Kidney (tissue), 22 donors: ENCODE measurements at places on chromosomes 2 and 18. TPM values are rescaled to one million over a fixed set of nuclear protein-coding genes. Genes with fewer than 3 reads are reported as not detected.

DNA sequence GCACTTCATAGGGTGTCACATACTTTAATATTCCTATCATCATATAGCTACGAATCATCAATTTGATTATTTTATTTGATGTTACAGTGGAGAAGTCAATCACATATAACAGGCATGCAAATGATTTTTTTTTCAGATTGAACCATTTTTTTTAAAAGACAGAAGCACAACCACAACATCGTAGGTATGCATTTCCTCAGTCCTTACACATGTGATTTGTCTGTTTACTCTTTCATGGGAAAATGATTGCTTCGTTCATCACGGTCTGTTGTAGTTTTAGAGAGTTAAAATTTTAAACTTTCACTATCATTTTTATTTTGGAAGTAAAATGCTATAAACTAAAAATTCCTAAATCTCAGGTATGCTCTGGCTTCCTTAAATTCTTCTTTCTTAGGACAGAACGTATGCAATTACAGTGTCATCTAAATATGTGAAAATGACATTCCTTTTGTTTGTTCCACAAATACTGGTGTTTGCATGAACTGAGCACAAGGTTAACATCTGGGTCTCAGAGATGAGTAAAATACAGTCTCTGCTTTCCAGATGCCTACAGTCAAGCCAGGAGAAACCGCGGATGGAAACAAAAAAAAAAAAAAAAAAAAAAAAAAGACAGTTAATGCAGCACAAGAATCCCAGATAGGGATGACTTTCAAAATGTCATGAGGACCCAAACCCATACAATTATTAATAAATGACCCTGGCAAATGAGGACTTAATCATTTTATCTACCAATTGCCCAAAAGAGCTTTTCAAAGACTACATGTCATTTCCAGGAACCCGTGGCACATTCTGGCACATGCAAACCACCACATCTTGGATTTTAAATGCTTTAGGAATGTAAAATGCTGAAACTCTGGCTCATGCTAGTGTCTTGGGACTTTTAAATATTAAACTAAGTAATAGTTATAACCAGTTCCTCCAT, 201.2 kb downstream of the LRP1B start:
- DNase-seq = no peak

The SLC14A1 gene
- polyA plus RNA-seq = 15.3 TPM

DNA sequence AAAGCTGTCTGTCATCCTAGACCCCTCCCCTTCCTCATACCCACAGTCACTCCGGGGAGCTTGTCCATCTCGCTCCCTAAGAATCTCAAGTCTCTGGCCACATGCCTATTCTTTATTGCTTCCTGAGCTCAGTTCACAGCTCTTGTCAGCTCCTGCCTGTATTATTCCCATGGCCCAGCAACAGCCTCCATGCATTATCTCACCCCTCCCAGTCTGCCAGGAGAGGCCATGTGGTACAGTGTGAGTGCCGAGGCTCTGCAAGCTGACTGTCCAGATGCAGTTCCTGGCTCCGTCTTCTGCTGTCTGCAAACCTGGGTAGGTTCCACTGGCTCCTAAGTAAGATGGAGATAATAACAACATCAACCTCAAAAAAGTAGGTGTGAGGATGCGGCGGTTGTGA, 79.7 kb downstream of the MRPS9 start:
- DNase-seq = no peak

The DNPEP gene
- 71.0 TPM for polyA plus RNA-seq

- no peak for DNase-seq
These were observed 179.7 kb downstream of the MREG start for GRCh38 chr2:215833531-215834162.

DNA sequence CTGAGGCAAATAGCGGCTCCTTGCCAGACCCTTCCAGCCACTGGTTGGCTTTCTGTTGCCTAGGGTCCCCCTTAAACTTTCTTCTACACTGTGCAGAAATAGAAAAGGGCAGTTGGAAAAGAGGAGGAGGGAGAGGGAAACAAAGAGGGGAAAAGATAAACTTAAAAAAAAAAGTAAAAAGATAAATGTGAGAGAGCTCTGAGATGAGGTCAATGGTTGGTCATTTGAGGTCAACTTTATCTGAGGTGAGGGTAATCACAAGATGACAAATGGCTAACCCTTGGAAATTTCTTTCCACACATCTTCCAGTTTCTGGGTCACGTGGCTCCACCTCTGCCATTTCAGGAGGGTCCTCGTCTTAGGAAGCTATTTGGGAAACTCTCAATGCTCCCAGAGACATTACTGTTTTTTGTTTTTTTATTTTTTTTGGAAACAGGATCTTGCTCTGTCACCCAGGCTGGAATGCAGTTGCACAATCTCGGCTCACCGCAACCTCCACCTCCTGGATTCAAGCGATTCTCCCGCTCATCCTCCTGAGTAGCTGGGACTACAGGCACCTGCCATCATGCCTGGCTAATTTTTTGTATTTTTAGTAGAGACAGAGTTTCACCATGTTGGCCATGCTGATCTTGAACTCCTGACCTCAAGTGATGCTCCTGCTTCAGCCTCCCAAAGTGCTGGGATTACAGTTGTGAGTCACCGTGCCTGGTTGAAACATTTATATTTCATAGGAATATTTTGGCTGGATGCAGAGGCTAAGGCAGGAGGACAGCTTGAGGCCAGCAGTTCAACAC, 199.9 kb downstream of the TGIF1 start:
- DNase-seq = no peak

DNA sequence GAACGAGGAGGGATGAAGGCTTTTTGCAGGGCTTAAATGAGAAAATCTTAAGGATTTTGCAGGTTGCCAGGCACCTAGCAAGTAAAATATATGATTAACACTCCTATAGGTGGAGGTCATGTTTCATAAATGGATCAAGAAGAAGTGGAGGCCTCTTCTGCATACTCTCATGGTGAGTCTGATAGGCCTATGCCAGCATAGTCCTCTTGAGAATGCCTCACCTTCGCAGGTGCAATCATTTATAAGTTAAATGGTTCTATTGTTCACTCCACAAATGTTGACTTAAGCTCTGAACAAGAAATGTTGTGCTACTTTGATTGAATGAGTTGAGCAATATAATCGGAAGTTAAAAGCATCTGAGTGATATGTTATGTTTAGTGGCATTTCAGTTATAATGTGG, 12.1 kb downstream of the LRRTM1 start:
- DNase-seq = no peak

The SLC9A4 gene
- polyA plus RNA-seq = 10.3 TPM

- DNase-seq = no peak
These were observed 312.6 kb upstream of the GALNT5 start for GRCh38 chr2:156944871-156945270.

DNA sequence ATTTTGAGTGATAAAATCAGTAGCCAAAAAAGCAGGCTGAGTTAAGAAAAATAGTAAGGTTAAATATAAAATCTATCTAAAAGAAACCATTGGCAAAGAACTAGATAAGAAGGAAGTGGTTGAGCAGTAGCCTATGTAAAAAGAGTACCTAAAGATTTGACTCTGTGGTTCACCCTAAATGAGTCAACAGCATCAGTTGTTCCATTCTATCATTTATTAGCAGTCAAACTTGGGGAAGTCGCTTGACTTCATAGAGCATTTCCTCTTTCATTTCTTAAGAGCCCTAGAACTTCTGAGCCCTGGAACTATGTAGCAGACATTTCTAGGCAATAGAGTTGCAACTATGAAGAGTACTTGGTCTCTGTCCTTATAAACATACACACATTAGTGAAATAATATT, 381.7 kb downstream of the NUP35 start:
- no peak for DNase-seq

DNA sequence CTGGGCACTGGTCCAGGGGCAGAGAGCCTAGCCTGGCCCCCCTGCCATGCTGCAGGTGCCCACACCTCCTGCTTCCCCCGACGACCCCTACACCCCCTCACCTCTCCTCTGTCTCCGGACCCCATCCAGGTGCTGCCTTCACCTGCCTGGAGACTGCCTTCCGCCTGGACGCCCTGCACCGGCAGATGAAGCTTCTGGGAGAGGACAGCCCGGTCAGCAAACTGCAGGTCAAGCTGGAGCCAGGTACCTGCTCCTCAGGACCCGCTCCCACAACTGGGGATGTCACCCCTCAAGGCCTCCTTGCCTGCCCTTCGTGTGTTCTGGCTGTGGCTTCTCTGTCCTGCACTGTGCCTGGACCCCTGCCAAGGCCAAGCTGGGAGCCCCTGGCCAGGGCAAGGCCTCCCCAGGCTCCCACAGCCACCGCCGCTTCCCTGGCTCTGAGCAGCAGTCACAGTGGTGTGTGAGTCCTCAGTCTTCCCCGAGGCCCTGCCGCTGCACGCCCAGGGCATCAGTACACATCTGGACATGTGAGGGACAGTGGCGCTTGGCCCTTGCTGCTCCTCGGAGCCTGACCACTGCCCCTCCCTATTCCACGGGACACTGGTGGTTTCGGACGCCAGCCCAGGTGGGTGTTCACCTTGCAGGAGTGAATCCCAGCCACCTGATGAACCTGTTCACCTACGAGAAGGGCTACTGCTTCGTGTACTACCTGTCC, 6.3 kb downstream of the RNPEPL1 start:
- DNase-seq = no peak

- no peak for DNase-seq
These were observed 117.4 kb downstream of the RHBDD1 start for GRCh38 chr2:226953206-226953605.

DNA sequence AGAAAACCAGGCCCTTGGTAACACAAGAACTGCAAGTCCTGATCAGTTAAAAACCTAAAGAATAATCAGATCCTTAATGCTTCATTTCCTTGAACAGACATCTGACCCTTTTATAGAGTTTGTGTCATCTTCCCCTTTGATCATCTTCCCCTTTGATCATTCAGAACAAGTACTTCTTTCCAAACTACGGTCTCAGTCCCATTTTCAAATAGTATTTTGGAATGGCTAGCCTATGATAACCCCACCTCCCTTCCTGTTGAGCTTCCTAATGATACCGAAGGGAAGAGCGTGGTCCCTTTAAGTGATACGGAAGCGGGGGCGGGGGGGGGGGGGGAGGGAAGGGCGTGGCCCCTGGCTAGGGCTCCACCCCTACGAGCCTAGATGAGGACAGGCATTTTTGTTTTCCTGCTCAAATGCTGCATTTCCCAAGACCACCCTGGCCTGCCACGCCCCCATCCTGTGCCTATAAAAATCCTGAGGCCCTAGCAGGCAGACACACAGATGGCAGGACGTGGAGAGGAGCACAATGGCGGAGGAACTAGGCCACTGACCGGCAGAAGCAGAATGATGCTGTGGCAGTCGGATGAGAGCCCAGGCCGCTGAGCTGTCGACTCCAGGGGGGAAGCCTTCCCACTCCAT, 24.1 kb upstream of the CHRNA1 start:
- DNase-seq = no peak

DNA sequence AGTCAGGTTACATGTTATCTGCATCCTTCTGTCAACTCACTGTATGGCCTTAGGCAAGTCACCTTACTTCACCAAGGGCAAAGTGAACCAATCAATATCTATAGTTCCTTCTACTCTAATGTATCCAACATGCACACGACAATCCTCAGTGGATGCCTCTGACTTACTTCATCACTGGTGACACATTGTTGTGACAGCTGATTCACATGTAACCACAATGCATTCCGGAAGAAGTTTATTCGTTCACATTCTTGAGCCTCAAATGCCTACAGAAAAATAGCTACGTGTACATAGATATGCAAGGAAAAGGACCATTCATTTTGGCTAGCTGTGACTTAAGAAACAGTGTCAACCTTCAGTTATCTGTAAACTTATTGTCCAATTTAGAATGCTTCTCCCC, 26.3 kb upstream of the EPG5 start:
- no peak for DNase-seq

The GBX2 gene
- polyA plus RNA-seq = not detected

- DNase-seq = no peak
These were observed 76.6 kb downstream of the ALK start for GRCh38 chr2:29844713-29845326.

The ERFE gene
- polyA plus RNA-seq = 1.6 TPM

The B4GALT6 gene
- 2.1 TPM for polyA plus RNA-seq

DNA sequence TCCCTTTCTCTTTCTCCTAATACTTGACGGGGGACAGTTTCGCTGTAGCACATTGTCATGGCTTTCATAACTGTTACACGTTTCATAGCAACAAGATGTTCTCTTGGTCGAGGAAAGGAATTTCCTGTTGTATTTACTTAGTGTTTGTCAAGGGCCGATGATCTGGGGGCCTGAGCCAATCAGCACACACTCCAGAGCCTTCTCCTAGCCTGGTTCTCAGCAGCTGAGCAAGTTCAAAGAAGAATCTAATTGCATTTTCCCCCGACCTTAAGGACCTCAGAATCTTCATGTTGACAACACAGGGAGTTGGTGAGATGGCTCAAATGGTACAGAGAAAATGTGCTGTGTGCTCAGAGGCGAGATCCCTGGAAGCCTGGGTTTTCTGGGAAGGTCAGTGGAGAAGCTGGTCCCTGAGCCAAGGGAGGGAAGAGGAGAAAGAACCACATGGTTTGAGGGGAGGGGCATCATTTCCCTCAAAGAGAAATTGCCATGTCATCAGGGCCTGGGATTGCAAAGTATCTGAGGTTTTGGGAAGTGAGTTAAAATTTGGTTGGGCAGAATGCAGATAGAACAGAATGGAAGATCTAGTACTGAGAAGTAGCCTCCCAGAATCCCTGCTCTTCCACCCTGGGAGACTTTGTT, 76.9 kb upstream of the AGAP1 start:
- DNase-seq = peak; percentile 74

- DNase-seq = no peak
These were observed 56.0 kb downstream of the CLHC1 start for GRCh38 chr2:55176094-55176415.

The SIX3 gene
- polyA plus RNA-seq = 0.19 TPM

DNA sequence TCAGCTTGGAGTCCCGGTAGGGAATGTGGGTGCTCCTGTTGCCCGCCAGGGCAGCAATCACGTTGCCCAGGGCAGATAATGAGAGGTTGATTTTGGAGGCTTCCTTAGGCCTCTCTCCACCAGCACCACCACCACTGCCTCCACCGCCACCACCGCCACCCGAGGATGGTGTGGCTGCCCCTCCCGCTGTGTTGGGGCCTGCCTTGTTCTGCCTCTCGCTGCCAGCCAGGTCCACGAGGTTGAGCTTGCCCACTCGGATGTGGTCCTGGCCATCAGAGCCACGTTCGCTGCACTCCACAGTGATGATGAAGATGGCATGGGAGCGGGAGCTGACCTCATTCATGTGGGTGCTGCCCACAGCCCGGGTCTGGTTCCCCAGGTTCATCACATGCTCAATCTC, 1.3 kb downstream of the KIF3C start:
- peak; percentile 65 for DNase-seq

GRCh38 chr2:242011516-242011915, 142.0 kb downstream of the RTP5 start:
- no peak for DNase-seq

DNA sequence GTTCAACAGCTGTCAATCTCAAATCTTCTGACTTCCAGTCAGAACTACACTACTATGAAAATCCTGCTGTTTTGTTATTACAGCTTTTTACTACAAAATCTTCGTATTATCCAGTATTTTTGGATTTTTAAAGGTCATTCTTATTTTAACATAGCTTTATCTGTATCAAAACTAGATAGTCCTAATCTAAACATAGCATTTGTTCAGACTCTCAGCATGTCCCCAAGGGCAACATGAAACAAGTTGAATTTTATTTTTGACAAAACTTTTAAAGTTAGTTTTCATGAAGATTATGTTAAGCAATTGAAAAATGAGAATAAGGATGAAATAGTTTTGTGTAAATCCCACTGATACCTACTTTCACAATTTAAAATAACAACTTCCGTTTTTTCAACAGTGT, 48.1 kb downstream of the PDE1A start:
- no peak for DNase-seq
